T-cell (primary cell): ENCODE measurements at places on chromosomes 13 and 19.

DNA sequence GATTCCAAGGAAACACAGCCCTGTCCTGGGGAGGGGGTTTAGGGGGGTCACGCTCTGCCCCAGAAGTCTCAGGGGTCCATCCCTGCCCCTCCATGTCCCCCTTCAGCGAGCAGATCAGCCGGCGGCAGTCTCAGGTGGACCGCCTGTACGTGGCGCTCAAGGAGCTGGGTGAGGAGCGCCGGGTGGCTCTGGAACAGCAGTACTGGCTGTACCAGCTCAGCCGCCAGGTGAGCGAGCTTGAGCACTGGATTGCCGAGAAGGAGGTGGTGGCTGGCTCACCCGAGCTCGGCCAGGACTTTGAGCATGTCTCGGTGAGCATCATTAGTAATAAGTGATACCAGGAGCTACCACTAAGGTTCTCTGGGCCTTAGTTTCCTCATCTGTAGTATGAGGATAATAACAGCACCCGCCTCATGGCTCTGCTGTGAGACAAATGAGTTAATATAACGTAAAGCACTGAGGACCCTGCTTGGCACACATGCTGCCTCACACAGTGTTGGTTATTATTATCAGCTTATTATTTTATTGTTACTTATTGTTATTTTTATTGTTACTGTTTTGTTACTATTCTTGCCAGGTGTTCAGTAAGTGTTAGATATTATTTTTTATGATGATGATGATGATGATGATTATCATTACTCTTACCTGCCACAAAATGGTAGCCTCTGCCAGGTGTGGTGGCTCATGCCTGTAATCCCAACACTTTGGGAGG is 20.5 kb upstream of the SHKBP1 start:
- H3K36me3 ChIP-seq: no peaks in the 10 kb centered on the region
- no peak overlapping the region for H3K4me3 ChIP-seq
- H3K4me1 ChIP-seq: peaks cover 4% of the 10 kb centered on the region
- H3K27me3 ChIP-seq: peaks cover 5% of the 10 kb centered on the region
- H3K27ac ChIP-seq: no peak overlapping the region

DNA sequence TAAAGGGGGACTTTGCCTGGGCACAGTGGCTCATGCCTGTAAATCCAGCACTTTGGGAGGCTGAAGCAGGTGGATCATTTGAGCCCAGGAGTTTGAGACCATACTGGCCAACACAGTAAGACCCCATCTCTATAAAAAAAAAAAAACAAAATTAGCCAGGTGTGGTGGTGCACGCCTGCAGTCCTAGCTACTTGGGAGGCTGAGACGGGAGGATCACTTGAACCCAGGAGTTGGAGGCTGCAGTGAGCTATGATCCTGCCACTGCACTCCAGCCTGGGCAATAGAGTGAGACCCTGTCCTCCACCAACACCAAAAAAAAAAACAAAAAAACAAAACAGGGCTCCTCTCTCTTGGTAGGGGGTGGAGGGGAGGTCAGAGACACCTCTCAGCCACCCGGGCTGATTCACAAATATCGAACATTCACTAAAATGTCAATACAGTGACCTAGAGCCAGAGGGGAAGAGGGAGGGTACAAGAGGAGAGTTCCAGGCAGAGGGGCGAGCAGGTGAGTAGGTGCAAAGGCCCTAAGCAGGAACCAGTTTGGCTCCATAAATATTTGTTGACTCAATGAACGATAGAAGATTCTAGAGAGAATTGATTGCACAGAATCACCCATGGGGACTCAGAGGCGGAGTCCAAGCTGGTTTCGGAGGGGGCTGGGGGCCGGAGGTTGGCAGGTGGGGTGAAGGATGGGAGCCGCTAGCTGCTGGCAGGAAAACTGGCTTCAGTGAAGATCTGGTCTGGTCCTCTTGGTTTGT is 1.0 kb upstream of the CREB3L3 start:
- H3K4me3 ChIP-seq: no peak overlapping the region
- peaks cover 9% of the 10 kb centered on the region for H3K4me1 ChIP-seq
- H3K27ac ChIP-seq: no peak overlapping the region
- H3K27me3 ChIP-seq: peaks cover 28% of the 10 kb centered on the region

DNA sequence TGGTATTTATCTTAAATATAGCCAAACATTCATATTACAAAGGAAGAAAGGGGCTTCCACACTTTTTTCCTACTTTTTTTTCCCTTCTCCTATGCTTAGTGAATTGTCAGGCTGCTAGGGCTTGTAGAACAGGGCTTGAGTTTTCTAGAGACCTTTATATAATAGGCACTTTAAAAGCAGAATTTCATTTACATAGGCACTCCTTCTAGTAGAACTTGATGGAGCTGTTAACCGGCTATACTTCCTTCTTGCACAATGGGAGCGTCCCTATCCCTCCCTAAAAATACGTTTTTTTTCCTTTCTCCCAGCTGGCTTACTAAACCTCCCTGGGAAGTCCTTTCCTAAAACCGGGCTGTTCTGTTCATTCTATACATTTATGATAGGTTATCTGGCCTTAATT is 1.1 kb downstream of the TRIM13 start:
- H3K36me3 ChIP-seq: no peaks in the 10 kb centered on the region
- peak overlapping the region; percentile 83 for H3K27ac ChIP-seq
- DNase-seq: no peak
- peaks cover 26% of the 10 kb centered on the region for H3K4me1 ChIP-seq
- H3K4me3 ChIP-seq: peak overlapping the region; percentile 98

DNA sequence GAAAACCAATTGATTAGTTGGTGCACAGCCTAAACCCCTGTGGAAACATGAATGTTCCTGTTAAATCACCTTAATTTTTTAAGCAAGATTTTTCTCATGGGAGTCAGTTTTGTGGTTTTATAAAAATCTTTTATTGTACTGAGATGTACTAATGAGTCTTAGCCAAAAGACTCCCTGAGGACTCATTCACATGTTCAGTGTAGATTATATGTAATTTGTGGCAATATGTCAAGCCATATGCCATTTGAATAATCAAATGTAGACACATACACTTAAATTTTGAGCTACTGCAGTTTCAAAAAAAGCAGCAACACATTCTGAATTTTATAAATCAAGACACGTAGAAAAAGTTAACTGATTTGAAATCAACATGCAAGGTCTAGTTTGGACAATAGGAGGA is 395.2 kb downstream of the MYO16 start:
- no peak for DNase-seq
- H3K4me1 ChIP-seq: no peaks in the 10 kb centered on the region
- H3K27ac ChIP-seq: no peak overlapping the region
- H3K4me3 ChIP-seq: no peak overlapping the region
- H3K27me3 ChIP-seq: no peaks in the 10 kb centered on the region

GRCh38 chr13:99347335-99347878 is 40.2 kb upstream of the GPR183 start:
- H3K27ac ChIP-seq: peak overlapping the region; percentile 54
- no peak overlapping the region for H3K4me3 ChIP-seq
- peaks cover 57% of the 10 kb centered on the region for H3K36me3 ChIP-seq

DNA sequence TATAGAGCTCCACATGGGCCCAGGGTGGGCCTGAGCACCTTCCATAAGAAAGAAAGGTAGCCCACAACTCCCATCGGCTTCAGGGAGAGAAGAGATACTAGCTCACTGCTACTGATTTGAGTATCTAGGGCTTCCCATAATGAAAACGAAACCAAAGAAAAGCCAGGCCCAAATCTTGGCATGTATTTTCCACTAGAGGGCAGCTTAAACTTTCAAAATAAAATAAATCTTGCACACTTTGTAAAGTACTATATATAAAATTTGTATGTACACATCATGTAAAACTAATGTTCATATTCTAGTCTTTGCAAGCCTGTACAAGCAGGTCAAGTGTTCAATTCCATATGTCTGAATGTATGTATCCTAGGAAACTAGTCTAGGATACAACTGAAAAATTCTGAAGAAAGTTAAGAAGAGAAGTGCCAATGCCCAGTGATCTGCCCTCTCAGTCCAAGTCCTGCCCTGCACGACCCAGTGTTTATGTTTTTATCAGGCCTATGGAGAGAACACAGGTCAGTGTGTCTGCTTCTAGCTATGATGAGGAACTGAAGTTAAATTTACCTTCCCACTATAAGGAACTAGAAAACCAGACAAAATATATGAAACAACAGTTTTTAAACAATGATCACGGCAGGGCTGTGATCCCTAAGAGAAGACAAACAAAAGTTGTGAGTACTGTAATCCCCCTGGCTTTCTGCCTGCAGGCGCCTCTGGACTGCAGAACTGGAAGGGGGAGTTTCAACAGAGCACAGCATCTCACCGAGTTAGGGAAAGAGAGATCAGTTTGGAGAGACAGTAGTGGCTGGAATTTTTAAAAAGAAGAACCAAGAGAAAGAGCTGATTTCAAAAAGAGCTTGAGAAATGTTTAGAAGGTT is 475.7 kb downstream of the UQCRFS1 start:
- H3K27ac ChIP-seq: no peak overlapping the region
- H3K36me3 ChIP-seq: no peaks in the 10 kb centered on the region
- H3K4me3 ChIP-seq: no peak overlapping the region
- DNase-seq: no peak
- H3K27me3 ChIP-seq: no peaks in the 10 kb centered on the region

DNA sequence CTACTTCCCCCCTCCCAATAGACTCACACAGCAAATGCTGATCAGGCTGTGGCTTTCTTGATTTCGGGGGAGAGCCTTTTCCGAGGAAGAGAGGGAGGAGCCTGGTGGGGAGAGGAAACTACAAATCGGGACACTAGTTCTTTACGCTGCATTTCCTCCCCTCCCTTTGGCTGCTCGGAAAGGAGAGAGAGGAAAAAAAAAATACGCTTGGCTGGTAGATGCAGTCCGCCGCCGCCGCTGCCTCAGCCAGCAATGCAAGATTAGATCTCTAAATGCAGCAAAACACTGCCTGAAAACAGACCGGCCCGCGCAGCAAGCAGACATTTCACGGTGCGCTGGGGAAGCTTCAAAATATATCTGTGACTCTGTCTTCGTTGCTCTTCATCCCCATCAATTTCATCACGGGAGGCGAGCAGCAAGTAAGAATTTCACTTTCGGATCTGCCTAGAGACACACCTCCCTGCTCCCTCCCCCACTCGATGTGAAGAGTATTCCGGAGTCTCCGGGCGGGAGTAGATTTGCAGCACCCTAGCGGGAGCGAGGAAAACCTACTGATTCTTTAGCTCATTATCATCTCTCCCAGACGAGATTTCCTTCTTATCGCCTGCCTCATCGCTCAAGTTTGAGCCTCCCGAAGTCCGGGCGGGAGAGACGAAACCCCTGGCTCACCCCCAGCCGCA is at the start of gene PCDH17:
TSS of gene PCDH17 (plus strand) at position 149 of the 680 bp plus-strand sequence. CDS start 803 bp downstream, outside the sequence.
- DNase-seq: no peak
- no peaks in the 10 kb centered on the region for H3K36me3 ChIP-seq
- peak within 1 kb of the TSS; percentile 69 for H3K4me3 ChIP-seq
- no peak within 1 kb of the TSS for H3K27ac ChIP-seq
- H3K4me1 ChIP-seq: peaks cover 35% of the 10 kb centered on the region
- H3K27me3 ChIP-seq: peaks cover 59% of the 10 kb centered on the region

DNA sequence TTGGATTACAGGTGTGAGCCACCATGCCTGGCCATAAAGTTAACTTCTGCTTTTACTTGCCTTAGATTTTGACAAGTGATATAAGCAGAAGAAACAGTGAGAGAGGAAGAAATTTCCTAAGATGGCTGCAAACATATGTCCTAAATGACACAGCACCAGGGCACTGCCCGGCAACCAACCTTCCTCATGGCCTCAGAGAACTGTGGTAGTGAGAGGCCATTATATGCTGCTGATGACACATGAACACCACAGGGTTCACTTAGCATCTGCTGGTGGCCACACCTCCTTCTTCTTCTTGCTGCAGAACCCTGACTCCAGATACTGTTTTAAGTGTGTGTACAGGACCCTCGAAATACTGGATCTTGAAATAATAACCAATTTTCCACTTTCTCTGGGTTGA is 88.2 kb downstream of the KCTD12 start:
- H3K4me3 ChIP-seq: no peak overlapping the region
- no peaks in the 10 kb centered on the region for H3K36me3 ChIP-seq
- H3K27ac ChIP-seq: no peak overlapping the region
- H3K4me1 ChIP-seq: no peaks in the 10 kb centered on the region
- DNase-seq: no peak
- peaks cover 10% of the 10 kb centered on the region for H3K27me3 ChIP-seq

GRCh38 chr19:12974301-12975220 is 5.2 kb downstream of the DAND5 start:
- no peaks in the 10 kb centered on the region for H3K4me1 ChIP-seq
- H3K27me3 ChIP-seq: peaks cover 38% of the 10 kb centered on the region

DNA sequence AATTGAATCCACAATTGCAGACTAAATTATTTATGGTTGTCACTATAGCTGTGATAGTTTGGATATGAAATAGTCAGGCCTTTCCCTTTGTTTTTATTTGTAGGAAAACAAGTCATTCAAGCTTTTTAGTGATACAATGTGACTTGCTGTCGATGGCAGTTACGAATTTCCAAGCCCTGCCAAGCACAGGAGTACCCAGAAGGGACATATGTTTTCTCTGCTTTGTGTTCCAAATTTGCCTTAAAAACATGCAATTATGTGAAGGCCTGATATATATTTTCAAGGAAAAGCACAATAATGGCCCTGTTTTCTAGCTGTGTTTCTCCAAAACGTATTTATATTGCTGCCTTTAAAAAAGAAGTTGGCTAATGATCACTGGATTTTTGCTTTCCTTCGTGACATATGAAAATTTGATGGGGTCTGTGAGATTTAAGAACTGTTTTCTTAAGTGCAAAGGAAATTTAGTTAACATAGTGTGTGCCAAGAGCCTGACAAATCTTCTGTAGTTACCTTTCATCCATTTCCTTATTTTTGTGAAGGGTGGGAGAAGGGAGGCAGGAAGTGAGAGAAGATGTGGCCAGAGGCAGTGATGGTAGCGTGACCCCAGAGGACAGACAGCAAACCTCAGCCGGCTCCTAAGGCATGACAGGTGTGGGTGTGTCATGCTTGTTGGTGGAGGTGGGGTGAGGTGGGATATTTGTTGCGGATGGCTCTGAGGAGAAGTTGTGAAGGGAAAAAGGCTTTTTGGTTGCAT is 79.6 kb downstream of the TEX26 start:
- DNase-seq: no peak
- H3K4me3 ChIP-seq: no peak overlapping the region
- H3K27me3 ChIP-seq: peaks cover 9% of the 10 kb centered on the region
- no peaks in the 10 kb centered on the region for H3K4me1 ChIP-seq
